CMK (cell line): ENCODE measurements at places on chromosomes 11 and 22.

GRCh38 chr22:38504731-38505540 lies 1.2 kb downstream of the DDX17 start:
- no peak for DNase-seq

GRCh38 chr11:130828741-130829140 lies 87.5 kb downstream of the SNX19 start:
- DNase-seq = no peak

- peak; percentile 27 for DNase-seq
These were observed 1089.3 kb downstream of the FAM181B start for GRCh38 chr11:81644239-81644840.

- DNase-seq = no peak
These were observed 1013.0 kb downstream of the OPCML start for GRCh38 chr11:132519241-132519815.

GRCh38 chr22:25035715-25036114 lies 83.2 kb downstream of the KIAA1671 start:
- DNase-seq = no peak

DNA sequence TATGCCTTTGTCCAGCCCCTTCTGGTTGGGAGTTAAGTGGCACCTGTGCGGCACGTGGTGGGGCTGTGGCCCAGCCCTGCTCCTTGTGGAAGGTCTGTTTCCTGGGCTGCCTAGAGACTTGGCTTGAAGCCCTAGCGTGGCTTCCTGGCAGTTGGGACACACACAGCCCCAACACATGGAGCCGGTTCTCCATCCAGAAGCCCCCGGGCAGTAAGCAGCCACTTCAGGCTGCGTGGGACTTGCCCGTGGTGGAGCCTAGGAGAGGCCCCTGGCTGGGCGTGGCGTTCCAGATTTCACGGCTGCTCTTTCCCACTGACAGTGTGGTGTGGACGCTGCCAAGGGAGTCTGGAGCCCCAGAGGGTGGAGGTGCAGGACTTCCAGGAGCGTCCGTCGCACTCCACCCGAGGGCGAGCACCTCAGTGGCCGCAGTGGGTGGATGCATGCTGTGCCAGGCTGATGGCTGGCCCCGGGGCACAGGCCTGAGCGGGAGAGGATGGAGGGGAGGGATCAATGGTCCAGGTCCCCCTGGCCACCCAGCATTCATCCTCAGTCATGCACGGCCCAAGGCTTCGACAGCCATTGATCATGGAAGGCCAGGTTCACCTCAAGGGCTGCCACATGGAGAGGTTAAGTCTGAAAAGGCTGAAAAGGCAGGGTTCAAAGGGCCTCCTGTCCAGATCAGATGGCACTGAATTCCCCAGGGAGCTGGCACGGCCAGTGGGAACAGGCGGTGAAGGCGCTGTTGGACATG lies 9.3 kb downstream of the CCND1 start:
- DNase-seq = no peak

DNA sequence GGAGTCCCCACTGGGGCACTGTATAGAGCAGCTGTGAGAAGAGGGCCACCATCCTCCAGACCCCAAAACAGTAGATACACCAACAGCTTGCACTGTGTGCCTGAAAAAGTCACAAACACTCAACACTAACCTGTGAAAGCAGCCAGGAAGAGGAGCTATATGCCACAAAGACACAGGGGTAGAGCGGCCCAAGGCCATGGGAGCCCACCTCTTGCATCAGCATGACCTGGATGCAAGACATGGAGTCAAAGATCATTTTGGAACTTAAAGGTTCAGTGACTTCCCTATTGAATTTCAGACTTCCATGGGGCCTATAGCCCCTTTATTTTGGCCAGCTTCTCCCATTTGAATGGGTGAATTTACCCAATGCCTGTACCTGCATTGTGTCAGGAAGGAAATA lies 29.7 kb upstream of the CYB5R3 start:
- DNase-seq = no peak

- DNase-seq = no peak
These were observed 18.3 kb downstream of the FAR1 start for GRCh38 chr11:13686776-13687175.

DNA sequence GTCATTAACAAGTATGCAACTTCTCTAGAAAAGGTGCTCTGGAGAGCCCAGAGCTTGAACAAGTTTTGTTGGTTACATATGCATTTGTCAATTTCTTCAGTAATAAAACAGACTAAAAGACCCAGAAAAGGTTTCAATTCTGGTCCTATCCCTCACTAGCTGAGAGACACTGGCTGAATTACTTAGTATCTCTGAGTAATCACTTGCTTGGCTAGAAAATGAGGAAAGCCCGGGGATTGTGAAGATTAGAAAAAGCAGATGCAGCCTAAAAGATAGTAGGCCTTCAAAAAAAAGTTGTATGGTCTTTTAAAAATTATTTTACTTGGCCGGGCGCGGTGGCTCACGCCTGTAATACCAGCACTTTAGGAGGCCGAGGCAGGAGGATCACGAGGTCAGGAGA lies 41.2 kb downstream of the MAPK1 start:
- no peak for DNase-seq
